ENCODE measurements at places on chromosomes 7 and 10.

DNA sequence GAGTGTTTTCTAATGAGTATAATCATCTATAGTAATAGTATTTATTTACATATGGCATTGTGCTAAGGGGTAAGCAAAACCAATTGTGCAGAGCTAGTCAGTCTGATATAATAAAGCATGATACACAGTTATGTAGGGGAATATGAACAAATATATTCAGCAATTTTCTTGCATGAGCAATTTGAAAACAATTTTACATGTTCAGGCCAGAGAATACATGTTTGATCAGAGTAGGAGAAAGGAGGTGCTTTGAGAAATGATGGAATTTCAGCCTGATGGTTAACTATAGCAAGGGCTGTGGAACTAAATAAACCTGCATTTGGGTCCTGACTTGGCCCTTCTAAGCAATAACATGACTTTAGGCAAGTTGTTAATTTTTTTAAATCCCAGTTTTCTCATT is 214.5 kb downstream of the TWIST1 start:
- DNase-seq, result no peak

GRCh38 chr10:111435871-111436270 is 359.0 kb downstream of the ADRA2A start:
- no peak for DNase-seq

GRCh38 chr10:120156614-120157274 is 264.2 kb downstream of the SEC23IP start:
- DNase-seq, result no peak

- no peak for DNase-seq
These were observed 83.9 kb upstream of the PAX2 start for GRCh38 chr10:100661520-100661919.

GRCh38 chr10:128900456-128900855 is 566.6 kb upstream of the MGMT start:
- DNase-seq, result no peak

DNA sequence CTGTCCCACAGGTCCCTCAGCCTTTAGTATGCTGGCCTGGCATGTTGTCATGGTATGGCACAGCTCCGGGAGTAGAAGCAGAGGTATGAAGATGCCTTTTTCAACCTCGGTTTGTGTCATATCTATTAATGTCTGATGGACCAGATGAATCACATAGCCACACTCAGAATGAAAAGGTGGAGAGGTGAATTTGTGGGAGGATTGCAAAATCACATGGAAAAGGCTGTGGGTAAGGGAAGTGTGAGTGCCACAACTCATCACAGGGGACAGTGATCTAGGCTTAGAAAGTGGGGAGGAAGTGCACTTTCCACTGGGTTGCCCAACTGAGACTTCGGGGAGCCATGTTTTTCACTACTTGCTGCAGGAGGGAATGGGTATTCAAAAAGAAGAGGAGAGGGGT is 190.7 kb downstream of the WDR11 start:
- DNase-seq, result no peak

DNA sequence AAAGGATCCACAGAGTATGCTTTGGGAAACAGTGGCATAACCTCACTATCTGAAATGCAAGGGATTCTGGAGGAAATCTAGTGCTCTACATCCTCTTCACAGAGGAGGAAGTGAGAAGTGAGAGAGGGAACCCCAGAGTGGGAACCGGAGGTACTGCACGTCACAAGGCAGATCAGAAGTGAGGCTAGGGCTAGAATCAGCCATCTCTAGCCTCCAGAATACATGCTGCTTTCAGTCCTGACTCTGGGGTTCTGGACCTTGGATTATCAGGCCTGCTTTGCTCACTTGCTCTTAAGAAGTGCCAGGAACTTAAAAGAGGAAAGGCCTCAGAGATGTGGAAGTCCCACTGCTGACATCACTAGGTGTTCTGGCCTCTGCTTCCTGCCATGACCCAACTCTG is 25.7 kb downstream of the ZNF503 start:
- DNase-seq, result no peak

DNA sequence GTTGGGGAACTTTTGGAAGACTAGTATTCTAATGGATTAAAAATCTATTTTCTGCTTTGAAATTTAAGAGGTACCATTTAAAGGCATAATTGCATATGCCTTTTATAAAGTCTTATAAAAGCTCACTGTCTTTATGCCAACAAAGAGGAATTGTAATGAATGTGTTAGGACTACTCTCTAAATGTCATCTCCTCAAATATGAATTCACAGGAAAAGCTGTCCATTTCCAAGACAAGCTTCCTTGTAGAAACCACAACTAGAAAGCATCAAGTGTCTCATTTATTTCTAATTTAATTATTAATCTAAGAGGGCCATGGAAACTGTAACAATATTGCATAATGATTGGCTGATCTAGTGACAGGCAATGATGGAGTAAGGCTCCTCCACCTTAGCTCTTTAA is 130.2 kb downstream of the COL28A1 start:
- no peak for DNase-seq

DNA sequence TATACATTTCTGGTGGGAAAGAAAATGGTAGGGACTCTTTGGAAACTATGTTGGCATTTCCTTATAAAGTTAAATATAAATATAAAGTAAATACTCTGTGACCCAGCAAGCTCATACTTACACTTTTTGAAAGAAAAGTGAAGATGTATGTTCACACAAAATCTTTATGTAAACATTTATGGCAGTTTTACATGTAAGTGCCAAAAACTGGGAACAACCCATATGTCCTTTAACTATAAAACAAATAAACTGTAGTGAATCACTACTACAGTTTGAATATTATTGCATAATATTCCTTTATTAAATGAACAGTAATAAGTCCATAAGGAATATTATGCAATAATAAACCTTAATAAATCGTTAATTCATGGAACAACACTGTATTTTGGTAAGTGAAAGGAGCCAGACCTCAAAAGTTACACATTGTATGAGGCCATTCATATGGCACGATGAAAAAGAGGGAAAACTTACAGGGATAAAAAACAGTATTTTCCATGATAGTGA is 1660.3 kb upstream of the LRRTM3 start:
- no peak for DNase-seq

DNA sequence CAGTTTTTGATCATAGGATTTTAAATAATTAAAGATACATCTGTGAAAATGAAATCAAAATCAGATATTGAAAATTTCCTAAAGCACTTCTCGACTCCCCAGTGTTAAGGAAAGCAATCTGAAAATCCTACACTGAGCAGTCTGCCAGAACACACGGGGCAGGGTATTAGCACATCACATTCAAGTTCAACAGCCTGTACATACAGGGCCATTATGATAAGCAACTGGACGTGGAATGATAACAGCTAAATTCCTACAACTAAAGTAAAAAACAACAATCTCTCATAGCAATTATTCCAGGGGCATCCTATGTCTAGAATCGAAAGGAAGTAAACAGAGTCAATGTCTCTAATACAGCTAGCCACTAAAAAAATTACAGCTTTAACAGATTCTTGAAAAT is 31.7 kb downstream of the TRDMT1 start:
- DNase-seq, result no peak

GRCh38 chr10:5566614-5567013 is 41.9 kb downstream of the CALML3 start:
- no peak for DNase-seq

GRCh38 chr10:125023862-125024496 is 82.1 kb downstream of the ZRANB1 start:
- DNase-seq, result no peak

All from activated CD4-positive, CD25-positive, alpha-beta regulatory T cell treated with anti-CD3 and anti-CD28 coated beads, Interleukin-2, amount 50 U/mL, for 16 hours (primary cell).